ENCODE measurements at places on chromosomes 7 and 10.

- DNase-seq: no peak
Measured at GRCh38 chr10:71767420-71768035, 5.8 kb downstream of the VSIR start.

- DNase-seq: no peak
Measured at GRCh38 chr7:26580064-26580591, 284.3 kb downstream of the SKAP2 start.

- no peak for DNase-seq
Measured at GRCh38 chr10:70293169-70293843, 9.5 kb upstream of the NPFFR1 start.

- DNase-seq: no peak
Measured at GRCh38 chr7:36034020-36034419, 119.0 kb upstream of the EEPD1 start.

GRCh38 chr10:107741971-107742370 lies 577.5 kb upstream of the SORCS1 start:
- DNase-seq: no peak

- no peak for DNase-seq
Measured at GRCh38 chr7:39321909-39322498, 244.2 kb upstream of the YAE1 start.

Data from activated CD8-positive, alpha-beta memory T cell treated with anti-CD3 and anti-CD28 coated beads for 1 hour (primary cell).